Amniotic stem cell (primary cell): ENCODE measurements at places on chromosomes 4 and X.

DNA sequence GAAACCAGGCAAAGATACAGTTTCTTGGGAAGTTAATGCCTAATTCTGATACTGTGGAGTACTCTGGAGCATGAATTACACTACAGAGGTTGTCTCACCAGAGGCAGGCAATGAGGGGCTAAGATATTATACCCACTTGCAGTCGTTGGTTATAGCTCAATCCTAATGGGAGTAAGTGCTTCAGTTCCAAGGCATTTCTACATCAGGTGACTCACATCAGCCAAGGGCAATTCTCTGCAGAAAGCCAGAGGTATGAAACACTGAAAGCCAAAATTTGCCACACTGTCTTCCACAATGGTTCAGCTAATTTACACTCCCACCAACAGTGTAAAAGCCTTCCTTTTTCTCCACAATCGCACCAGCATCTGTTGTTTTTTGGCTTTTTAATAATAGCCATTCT lies 174.0 kb upstream of the IL15 start:
- DNase-seq = no peak

GRCh38 chr4:158163941-158164767 lies 8.7 kb downstream of the GASK1B start:
- DNase-seq = no peak

- DNase-seq = no peak
Measured at GRCh38 chr4:185280608-185281007, 71.2 kb downstream of the SNX25 start.

GRCh38 chrX:45322382-45322781 lies 121.7 kb upstream of the DIPK2B start:
- DNase-seq = peak; percentile 78

- DNase-seq = no peak
Measured at GRCh38 chr4:167779864-167780263, 312.5 kb upstream of the ANXA10 start.
